AG04449 (cell line): ENCODE measurements at places on chromosomes 2 and 18.

- no peak for DNase-seq
These were observed 46.4 kb upstream of the CXCR4 start for GRCh38 chr2:136164280-136164776.

- no peak for DNase-seq
These were observed 76.2 kb upstream of the STAM2 start for GRCh38 chr2:152251811-152252210.

DNA sequence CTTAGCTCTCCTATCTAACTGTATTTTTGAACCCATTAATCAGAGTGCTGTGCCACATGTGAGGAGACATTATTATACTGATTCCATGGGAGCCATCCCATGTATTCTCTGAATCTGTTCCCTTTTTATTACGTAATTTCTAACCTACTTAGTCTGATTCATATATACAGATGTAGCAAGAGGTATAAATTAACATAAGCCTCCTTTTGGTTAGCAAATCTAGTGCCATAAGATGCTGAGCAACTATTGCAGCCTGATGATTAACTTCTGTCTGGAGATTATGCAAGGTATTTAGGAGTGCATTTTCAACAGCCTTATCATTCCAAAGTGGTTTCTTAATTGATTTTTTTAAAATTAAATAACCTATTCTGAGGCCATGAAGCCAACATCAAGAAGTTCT lies 114.1 kb upstream of the MSH2 start:
- peak; percentile 95 for DNase-seq

GRCh38 chr2:136347981-136348380 lies 230.0 kb upstream of the CXCR4 start:
- DNase-seq, result no peak

DNA sequence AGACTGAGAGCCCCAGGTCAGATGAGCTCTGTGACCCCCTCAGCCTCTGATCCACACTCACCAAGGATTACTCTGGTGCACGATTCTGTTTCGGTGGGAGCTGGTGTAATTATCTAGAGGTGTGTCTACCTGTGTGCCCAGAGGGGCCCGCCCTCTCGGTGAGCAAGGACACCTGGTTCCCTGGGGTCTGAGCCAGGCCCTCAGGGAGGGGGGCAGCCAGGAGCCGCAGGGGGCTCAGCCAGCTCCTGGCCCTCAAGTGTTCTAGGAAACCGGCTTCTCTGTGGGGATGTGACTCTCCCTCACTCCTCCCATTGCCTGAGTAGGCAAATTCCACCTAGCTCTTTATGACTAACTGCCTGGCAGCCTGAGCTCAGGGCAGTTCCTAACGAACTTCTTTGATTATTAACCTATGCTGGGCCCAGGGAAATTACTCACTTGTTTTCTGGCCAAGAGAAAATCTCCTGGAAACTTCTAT lies 17.4 kb downstream of the AGAP1 start:
- peak; percentile 36 for DNase-seq

DNA sequence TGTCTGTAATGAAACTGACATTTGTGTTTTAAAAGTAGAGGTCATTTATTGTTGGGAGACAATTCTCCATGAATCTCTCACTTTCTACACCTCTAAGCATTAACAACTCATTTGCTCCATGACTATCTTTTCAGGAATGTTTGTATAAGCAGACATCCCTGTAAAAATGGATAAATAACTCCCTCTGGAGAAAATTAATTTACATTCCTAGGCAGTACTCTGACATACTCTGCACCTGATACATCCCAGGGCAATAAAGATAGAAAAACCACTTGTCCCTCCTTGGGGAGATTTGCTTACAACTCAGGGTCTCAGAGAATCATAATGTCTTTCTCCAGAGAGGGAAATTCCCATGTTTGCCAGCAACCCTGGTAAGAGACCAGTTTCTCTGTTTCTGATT lies 1037.7 kb upstream of the SLC39A10 start:
- no peak for DNase-seq

- DNase-seq, result peak; percentile 28
These were observed 33.7 kb downstream of the SPAG16 start for GRCh38 chr2:213317929-213318328.

GRCh38 chr18:65725251-65726050 lies 25.4 kb upstream of the CDH7 start:
- DNase-seq, result no peak

GRCh38 chr2:7742301-7742700 lies 825.1 kb downstream of the RNF144A start:
- no peak for DNase-seq

DNA sequence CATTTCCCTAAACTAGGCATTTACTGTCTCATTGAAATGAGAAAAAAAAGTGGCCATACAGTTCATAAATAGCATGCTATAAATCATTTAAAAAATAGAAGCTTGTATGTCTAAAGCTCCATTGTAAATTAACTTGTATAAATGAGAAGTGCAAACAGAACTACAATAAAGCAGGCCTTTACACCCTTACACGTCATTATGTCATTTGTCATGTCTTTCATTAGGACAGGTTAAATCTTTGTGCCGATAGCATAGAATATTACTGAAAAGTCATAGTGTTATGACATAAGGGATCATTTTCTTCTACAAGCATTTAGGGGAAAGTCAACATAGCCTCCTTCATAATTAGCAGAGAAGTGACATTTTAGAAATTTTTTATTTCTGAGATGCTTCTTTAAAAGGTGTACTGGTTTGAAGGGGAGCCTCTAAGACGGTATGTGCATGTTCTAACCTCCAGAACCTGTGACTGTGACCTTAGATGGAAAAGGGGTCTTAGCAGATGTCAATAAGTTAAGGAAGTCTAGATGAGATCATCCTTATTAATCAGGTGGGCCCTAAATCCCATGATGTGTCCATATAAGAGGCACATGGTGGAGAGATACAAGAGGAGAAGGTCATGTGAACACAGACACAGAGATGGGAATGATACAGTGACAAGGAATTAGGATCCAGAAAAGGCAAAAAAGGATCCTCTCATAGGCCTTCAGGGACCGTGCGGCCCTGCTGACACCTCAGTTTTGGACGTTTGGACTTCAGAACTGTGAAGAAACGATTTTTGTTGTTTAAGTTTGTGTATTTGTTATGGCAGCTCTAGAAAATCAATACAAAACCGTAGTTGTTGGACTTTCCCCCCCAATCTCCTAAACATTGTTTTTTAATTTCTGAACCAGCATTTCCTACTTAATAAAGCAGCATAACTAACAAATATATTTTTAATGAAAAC lies 863.7 kb downstream of the MBD2 start:
- DNase-seq, result no peak

DNA sequence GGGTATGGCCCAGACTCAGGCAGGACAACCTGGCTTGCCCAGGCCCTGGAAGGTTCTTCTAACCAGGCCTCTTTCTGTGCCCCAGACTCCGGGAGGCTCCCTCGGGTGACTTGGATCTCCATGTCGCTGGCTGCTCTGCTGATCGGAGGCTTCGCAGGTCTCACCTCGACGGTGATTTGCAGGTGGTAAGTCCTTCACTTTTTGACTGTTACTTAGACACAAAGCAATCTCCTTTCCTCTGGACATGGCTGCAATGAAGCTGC lies 103.5 kb downstream of the TPO start:
- DNase-seq, result no peak

GRCh38 chr2:5074733-5075132 lies 617.5 kb upstream of the SOX11 start:
- no peak for DNase-seq

DNA sequence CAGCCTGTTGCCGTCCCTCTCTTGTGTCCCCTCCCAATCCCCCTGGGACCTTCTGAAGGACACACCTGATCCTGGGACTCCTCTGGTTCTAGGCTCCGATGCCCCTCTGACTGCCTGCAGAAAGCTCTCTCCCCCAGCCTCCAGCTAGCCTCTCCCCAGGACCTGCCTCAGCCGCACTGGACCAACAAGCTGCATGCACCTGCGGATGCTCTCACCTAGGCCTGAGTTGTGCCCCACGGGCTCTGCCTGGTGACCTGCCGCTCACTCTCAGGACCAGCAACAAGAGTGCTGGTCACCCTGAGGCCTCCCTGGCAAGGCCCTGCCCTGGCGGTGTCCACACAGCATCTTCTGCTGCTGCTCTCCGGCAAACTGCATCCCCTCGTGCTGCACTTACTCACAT lies 63.0 kb downstream of the EIPR1 start:
- no peak for DNase-seq

DNA sequence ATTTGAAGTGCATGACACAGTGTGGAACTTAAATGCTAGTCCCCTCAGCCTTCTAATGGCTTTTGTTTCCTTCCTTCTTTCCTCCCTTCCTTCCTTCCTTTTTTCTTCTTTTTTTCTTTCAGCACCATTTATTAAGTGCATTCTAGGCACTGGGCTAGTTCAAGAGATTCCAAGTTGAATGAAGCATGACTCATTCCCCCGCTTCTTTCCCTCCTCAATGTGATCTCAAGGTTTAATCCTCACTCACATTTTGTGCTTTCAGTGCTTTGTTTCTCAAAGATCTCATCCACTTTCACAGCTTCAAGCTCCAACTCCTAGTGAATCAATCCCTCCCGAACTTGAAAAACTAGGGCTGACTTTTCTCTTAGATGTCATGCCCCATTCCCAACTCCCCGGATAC lies 90.1 kb downstream of the LBH start:
- no peak for DNase-seq

GRCh38 chr18:35060122-35060815 lies 19.1 kb downstream of the MAPRE2 start:
- no peak for DNase-seq

DNA sequence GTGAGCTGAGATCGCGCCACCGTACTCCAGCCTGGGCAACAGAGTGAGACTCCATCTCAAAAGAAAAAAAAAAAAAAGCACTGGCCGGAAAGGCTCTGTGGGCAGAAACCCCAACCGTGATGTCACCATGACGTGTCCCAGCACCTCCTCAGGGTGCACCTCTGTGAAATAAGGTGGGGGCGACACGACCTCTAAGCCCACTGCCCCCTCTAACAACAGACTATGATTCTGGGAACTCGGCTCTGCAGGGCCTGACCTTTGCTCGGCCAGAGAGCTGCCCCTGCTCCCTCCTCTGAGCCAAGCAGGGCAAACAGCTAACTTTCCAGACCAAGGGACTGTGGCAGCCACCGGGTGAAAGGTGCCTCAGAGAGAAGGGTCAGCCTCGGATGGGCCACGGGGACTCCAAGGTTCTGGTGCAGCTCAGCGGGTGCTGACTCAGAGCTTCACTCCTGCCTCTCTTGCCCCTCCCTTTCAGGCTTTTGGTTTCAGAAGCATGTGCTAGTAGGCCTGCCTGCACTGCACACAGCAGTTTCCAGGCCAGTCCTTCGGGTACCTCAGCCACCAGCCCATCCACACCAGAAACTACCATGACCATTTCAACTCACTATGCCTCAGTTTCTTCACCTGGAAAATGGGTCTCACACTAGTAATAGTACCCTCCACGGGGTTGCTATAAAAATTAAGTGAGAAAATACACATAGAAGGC lies 8.0 kb downstream of the TMBIM1 start:
- no peak for DNase-seq

- DNase-seq, result no peak
These were observed 47.1 kb downstream of the SPTBN1 start for GRCh38 chr2:54503192-54503591.

DNA sequence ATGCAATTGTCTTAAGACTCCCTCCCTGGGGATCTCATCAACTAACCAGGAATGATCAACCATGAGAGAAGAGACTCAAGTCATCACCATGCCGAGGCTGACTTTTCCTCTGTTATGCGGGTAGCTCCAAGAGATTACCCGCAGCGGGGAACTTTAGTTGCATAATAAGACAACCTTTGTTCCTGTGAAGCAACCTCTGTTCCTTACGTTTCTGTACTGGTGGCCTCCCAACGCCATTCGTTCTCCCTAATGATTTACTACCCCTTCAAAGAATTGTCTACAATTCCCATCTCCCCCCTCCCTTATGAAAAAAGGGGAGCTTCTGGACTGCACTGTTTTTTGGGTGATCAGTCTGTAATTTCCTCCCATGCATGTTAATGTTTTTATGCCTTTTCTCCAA lies 66.1 kb upstream of the LRPPRC start:
- no peak for DNase-seq

DNA sequence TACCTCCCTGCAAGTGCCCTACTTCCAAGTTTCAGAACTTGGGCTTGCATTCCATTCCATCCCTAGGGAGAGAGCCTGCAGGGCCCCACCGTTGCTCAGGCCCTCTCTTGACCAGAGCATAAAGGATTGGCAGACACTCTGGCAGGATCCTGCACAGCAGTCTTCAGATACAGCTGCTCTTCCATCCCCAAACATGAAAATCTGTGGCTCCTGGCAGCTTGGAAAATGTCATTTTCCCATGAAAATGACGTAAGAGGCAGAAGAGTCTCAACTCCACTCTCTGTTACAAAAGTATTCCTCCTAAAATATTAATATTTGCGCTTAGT lies 162.6 kb downstream of the GFPT1 start:
- DNase-seq, result no peak

DNA sequence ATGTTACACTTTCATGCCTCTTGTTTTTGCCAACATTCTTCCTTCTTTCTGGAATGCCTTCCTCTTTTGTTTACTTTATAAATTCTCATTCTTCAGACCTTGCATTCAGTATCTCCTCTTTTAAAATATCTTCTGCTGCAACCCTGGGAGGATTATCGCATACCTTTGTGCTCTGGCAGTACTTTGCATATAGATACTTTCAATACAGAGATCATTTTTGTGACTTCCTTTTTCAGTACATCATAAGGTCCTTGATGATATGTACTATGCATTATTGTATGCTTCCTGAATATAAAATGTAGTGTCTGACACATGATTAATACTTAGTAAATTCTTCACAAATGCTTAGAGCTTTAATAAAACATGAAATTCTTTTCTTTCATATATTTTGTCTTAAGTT lies 538.7 kb downstream of the TRIB2 start:
- no peak for DNase-seq

DNA sequence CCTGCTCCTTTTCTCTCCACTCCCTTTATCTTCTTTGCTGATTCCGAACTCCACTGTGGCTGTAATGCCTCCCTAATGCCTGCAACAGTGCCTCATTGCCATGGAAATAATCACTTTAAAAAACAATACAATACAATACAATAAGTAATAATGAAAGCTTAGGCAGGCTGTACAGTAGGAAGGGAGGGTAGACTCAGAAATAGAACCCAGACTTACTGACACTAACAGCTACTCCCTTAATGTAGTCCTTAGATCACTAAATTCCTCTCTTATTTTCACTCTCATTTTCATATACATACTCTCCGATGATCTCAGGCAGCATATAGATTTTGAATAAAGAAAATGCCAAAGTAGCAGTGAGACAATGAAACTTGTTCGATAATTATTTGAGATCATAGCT lies 70.2 kb downstream of the DLGAP1 start:
- DNase-seq, result no peak
